Fibroblast of skin of back (primary cell): ENCODE measurements at places on chromosomes 11 and 22.

DNA sequence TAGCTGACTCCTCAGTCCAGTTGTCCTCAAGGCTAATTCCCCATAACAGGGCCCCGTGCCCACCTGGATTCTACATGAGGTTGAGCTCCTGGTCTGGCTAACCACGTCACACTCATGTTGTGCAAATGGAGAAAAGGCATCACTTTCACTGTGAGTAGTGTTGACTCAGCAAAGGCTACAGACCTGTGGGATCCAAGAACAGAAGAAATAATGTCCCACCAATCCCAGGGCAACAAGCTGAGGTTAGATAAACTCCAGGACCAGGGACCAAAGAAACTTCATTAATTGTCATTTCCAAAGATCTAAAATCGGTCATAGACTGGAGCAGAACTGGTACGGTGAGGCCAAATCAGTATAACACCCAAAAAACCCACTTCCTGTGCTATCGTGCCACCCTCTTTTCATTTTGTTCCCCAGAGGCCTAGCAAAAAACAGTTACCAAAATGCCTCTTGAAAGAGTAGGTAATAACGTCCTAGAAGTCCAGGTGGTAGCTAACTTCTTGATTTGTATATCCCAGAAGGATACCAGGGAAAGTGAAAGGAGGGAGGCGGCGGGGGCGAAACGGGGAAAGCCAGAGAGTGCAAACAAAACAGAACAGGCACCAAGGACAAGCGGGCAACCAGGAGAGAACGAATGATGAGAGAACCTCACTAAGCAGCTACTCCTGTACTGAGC, 1.4 kb downstream of the PCSK7 start:
- no peak for DNase-seq

- no peak for DNase-seq
Measured at GRCh38 chr11:36460220-36460619, 49.9 kb downstream of the TRAF6 start.

DNA sequence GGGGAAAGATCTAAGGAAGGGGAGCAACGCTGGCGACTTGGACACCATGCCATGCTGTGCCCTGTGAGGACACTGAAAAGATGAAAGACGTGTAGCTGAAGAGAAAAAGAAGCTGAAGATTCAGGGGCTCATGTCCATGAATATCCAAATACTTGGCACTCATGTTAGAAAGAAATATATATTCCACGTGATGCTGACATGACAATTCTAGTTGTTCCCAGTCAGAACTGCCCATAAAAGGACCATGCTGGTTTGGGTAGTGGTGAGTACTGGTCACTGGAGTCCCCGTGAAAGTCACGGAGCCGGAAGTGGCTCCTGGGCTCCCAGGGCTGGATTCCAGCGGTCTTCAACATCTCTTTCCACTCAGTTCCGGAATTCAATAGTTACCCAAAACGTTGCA, 9.9 kb downstream of the MS4A15 start:
- no peak for DNase-seq

- DNase-seq: peak; percentile 88
Measured at GRCh38 chr11:120807414-120808150, 216.3 kb upstream of the TBCEL start.

DNA sequence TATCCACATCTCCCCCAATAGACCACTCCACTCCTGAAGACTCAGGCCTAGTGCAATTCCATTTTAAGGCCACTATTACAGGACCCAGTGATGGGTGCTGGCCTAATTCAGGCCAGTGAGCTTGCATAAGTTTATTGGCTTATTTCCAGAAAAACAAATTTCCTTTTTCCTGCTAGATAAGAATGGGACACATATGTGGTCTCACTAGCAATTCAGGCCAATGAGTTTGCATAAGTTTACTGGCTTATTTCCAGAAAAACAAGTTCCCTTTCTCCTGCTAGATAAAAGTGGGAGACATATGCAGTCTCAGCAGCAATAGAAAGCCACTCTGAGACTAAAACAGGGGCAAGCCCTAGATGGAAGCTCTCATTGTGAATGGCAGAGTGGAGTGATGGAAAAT, 22.4 kb downstream of the ADM start:
- DNase-seq: peak; percentile 36

- DNase-seq: peak; percentile 71
Measured at GRCh38 chr11:70210051-70210501, 7.0 kb downstream of the FADD start.

- no peak for DNase-seq
Measured at GRCh38 chr22:25482868-25483639, 81.4 kb upstream of the GRK3 start.

- DNase-seq: no peak
Measured at GRCh38 chr11:60281485-60281884, 1.0 kb downstream of the MS4A4A start.

DNA sequence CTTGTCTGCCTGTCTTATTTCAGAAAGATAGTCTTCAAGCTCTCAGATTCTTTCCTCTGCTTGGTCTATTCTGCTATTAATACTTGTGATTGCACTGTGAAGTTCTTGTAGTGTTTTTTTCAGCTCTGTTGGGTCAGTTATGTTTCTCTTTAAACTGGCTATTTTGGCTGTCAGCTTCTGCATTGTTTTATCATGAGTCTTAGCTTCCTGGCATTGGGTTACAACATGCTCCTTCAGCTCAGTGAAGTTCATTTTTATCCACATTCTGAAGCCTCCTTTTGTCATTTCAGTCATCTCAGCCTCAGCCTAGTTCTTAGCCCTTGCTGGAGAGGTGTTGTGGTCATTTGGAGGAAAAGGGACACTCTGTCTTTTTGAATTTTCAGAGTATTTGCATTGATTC, 15.5 kb upstream of the DEPDC7 start:
- peak; percentile 88 for DNase-seq

- no peak for DNase-seq
Measured at GRCh38 chr11:46049325-46049897, 71.8 kb downstream of the PHF21A start.

DNA sequence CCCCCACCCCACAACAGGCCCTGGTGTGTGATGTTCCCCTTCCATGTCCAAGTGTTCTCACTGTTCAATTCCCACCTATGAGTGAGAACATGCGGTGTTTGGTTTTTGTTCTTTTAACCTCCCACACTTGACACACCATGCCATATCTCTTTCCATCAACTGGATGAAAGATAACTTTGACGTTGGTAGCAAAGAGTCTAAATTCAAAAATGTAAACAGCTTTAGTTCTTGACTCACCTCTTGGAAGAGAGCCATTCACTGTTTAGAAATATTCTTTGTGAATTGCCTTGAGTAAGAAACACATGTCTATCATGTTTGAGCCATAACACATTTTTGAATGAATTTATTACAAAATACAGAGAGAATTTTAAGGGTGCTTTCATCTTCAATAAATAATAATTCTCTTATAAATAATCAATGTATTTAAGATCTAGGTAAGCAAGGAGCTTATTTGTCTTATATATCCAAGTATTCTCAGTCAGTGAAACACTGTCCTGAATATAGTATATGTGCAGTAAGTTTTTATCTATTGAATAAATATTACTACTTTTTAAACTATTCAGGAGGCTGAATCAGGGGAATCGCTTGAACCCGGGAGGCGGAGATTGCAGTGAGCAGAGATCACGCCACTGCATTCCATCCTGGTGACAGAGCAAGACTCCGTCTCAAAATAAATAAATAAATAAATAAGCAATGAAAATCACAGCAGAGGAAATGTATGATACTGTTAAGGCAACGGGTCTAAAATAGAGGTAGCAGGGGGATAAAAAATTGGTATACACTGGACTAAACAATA, 6.7 kb downstream of the CARD18 start:
- peak; percentile 44 for DNase-seq

DNA sequence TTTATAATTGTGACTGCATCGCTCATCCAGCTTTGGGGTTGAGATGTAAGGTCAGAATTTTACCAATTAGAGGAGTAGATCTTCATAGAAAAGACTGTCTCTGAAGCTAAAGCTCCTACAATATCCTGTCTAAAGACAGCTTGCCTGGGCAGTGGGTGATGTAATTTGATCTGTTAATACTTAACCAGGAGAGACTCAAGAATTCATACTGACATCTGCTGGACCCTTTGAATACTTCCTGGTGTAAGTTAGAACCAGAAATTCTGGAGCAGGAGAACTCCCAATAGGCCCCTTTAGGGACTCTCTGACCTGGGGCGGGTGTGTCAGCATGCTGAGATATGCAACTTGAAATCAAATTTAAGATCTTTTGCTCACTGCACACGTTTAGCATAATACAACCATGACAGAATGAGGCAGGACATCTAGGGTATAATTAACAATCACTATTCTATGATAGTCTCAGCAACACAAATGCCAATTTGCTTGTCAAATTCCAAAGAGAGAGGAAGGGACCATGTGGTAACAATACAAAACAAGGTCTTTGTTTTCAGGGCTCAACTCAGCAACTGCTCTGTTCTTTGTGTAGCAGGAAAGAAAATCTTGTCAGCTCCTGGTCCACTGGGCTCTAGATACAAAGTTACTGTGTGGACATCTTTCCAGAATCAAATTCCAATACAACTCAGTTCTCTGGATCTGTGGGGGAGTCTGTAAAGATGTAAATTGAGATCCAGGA, 143.9 kb downstream of the INSC start:
- DNase-seq: peak; percentile 23

- peak; percentile 88 for DNase-seq
Measured at GRCh38 chr11:109015283-109015682, 350.4 kb downstream of the DDX10 start.

GRCh38 chr22:45235101-45235777, 5.5 kb downstream of the KIAA0930 start:
- no peak for DNase-seq

DNA sequence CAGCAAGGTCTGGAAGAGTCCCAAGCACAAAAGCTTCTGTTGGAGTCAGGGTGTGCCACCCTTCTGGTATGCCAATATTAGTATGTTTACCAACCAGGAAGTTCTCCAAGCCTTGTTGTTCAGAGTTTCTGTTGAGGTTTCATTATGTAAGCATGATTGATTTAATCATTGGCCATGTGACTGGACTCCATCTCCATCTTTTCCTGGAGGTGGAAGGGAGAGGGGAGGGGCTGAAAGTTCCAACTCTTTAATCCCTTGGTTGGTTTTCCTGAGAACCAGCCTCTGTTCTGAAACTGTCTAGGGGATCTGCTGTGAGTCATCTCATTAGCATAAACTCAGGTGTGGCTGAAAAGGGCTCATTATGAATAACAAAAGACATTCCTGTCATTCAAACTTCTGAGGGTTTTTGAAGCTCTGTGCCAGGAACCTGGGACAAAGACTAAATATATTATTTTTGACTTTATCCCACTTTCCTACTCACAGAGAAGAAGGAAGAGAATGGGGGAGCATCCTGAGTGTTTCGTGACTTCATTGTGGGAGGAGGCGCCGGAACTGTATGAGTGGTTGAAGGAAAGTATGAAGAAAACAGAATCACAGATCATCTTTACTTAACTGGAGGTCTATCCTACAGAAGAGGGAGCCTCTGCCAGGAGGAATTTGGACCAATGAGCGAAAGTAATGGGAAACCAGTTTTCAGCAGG, 138.2 kb downstream of the NECTIN1 start:
- no peak for DNase-seq

- no peak for DNase-seq
Measured at GRCh38 chr22:17627961-17628405, 566 bp downstream of the ATP6V1E1 start.

- DNase-seq: peak; percentile 38
Measured at GRCh38 chr11:47466701-47467250, 17.8 kb upstream of the RAPSN start.

- peak; percentile 11 for DNase-seq
Measured at GRCh38 chr11:45517171-45517770, 148.2 kb downstream of the CHST1 start.
